Cerebellar nuclear complex (tissue), 1 donor: ENCODE measurements at places on chromosomes 1 and 21.

GRCh38 chr1:231329483-231329882 lies 8.2 kb downstream of the EXOC8 start:
- DNase-seq = no peak

GRCh38 chr1:245671966-245672767 lies 517.4 kb downstream of the KIF26B start:
- no peak for DNase-seq

- no peak for DNase-seq
These were observed 59.9 kb downstream of the WNT9A start for GRCh38 chr1:227887697-227888403.

GRCh38 chr1:164559342-164560051 lies 513 bp downstream of the PBX1 start:
- no peak for DNase-seq

- no peak for DNase-seq
These were observed 272.0 kb downstream of the FOXD2 start for GRCh38 chr1:47709872-47710231.

DNA sequence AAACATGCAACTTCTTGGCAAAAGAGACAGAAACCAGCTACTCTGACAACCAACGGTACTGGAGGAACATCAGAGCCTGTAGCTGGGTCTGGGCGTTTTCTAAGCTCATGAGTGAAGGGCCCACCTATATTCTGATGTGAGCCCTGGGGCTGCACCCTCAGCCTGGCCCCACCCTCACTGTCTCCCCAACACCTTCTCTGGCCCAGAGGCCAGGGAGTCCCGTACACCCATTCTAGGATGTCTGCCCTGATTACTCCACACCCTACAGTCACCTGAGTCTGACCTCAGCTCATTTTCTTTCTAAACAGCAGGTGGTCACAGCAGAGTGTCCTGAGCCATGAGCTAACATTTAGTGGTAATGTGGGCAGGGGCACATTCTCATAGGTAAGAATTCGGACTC lies 439.2 kb downstream of the MATN1 start:
- no peak for DNase-seq

GRCh38 chr1:153629971-153630370 lies 1.7 kb downstream of the S100A1 start:
- DNase-seq = no peak

DNA sequence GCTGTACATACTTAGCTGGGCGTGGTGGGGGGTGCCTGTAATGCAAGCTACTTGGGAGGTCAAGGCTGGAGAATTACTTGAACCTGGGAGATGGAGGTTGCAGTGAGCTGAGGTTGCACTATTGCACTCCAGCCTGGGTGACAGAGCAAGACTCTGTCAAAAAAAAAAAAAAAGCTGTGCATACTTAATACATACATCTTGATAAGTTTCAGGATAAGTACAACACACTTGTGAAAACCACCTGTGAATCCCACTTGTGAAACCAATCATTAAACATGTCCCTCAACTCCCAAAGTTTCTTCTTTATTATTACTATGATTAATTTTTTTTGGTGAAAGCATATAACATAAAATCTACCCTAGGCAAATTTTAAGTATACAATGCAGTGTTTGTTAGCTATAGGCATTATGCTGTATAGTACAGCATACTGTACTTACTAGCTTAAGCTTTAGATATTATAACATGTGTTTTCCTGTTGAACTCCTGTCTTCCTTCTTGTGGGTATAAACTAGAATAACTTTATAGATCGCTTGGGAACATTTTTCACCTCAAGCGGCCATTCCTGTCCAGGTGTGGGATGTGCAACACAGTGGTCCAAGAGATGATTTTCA lies 41.4 kb downstream of the DISC1 start:
- DNase-seq = no peak

GRCh38 chr1:184755226-184756065 lies 788 bp upstream of the EDEM3 start:
- DNase-seq = no peak

DNA sequence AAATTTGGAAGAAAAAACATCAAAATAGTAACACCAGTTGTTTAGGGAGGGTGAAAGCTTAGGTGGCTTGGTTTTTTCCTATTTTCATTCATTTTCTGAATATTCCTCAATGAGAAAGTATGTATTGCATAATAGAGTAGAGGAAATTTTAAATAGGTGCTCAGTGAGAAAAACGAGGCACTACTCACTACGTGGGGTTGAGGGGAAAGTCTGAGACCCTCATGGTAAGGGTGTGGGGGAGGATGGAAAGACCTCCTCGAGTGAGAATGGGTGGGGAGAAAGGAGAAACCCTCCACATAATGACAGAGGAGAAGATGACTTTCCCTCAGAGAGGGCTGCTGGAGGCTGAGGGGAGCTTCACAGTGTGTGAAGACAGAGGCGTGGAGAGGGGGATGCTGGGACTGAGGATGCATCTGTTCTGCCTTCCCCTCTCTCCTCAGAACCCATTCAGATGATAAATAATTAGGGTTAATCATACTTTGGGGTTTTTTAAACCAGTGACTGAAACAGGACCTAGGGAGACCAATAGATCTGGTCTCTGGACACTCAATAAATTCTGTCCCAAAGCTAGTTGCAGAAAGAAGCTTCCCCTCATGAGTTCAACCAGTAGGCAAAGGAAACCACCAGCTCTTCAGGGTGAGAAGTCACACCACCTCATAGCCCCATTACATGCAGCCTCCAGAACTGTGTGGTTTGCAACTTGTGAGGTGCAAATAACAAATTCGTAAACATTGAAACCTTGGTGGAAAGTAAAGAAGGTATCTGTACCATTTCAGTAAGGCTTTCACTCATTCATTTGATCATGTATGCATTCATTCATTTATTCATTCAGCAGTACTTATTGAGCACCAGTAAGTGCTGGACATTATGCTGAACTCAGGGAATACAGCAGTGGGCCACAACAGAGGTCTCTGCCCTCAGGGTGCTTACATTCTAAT lies 17.1 kb downstream of the SLAMF7 start:
- no peak for DNase-seq
